ENCODE measurements at places on chromosomes 16 and 17.

DNA sequence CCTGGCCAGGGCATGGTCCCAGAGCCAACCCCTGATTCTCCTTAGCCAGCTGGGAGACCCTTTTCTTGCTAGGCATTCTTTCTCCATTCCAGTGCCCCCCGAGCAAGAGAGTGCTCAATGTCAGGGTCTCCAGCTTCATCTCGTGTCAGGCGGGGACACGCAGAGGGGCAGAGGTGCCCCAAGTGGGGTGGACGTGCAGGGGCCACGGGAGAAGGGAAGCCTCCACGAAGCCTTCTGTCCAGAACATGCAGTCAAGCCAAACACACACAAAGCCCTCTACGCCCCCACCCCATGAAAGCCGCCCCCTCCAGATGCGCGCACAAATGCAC, 852 bp downstream of the GPR139 start:
- no peak for DNase-seq

DNA sequence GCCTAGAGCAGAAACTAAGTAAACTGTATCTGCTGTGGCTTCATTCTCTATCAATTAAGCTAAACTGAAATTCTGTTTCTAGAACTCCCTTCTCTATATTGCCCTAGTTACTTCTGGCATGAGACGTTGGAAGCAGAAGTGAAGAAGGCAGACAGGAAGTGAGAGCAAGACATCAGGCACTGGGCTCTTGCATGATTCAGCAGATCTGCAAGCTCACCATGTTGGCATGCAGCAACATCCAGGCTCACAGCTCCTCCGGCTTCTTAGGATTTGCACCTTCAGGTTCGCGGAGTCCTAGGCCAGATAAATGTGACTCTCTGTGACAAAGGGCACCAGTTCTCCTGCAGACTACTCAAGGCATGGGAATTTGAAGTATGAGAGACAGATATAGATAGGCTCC, 148.3 kb downstream of the CDH8 start:
- DNase-seq, result no peak

- no peak for DNase-seq
Measured at GRCh38 chr17:38658741-38659345, 15.9 kb downstream of the EPOP start.

DNA sequence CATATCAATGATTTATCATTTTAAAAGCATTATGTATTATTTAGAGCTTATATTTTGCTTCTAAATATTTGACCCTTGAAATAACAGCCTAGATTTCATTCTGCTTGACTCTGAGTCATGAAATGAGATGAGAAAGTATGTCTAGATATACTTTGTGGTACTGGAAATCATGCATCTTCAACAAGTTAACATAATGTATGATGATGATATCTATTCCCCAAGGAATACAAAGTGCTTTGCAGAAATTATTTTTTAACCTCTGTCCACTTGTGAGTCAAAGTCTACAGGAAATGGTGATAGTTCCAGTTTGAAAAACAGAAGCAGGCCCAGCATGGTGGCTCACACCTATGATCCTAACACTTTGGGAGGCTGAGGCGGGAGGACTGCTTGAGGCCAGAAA, 36.1 kb downstream of the GOSR1 start:
- DNase-seq, result no peak

DNA sequence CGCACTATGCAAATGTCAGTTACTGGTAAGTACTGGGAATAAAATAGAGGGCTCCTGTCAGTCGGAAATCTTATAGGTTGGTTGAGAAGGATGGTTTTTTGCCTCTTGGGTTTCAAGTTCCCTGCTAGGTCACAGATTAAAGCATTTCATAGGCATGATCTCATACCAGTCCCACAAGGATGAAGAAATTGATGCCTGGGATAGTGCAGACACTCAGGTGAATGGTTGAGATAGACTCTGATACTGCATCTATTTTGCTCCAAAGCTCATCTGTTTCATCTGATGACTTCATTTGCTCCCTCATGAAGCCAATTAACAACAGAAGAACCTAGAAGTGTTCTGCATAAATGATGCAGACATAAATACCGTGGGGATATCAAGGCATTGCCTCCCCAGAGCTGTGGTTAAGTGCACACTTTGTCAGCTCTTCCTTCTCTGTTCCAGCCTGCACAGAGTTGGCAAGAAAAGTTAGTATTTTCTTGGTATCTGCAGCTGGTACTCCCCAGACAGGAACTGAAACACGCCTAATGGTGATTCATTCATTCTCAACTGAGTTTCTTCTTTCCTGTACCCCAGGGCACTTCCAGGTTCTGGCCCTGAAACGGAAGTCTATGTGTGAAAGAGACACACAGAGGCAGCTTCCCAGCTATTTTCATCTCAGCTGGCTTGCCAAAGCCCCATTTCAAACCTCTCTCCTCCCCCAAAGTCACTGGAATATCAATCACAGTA, 418.3 kb upstream of the SALL1 start:
- DNase-seq, result no peak

GRCh38 chr17:79009397-79010303, at the start of gene CANT1:
Gene CANT1, minus strand, starts transcription at chr17:79009764. Its CDS starts 12,142 bp downstream, at chr17:78997622.
- peak; percentile 83 for DNase-seq

DNA sequence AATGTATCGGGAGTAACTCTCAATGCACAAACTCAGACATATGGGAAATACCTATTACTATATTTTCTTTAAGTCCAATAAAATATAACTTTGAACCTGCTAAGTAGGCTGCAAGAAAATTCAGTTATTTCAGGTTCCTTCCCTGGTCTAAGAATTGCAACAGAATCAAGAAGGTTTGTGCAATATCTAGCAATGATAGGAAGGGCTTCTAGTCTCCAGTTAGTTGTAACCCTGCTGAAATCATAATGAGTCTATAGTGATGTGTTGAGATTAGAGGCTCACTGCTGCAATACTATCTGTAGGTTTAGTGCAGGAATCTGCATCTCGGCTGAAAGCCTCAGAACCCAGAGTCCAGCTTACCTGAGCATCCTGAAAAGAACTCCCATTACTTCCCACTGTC, 110.5 kb downstream of the PMP22 start:
- no peak for DNase-seq

- DNase-seq, result no peak
Measured at GRCh38 chr17:65182233-65182632, 45.1 kb downstream of the RGS9 start.

DNA sequence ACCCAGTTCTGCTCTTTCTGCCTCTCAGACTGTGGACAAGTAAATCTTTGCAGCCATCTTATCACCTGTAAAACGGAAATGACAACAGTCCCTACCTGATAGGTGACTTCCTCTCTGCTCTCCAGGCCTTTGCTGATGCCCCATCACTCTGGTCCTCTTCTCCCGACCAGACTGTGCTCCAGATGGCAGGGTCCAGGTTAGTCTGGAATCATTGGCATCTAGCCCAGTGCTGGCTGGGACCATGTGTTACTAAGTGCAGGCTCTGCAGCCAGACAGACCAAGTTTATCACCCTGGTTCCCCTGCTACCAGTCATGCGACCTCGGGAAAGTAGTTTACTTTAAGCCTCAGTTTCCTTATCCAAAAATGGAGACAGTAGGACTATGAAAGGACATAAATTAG, 1.8 kb upstream of the NUBP1 start:
- DNase-seq, result no peak

- DNase-seq, result no peak
Measured at GRCh38 chr16:17229766-17230165, 241.0 kb downstream of the XYLT1 start.

GRCh38 chr17:17672453-17673368, 8.5 kb upstream of the RAI1 start:
- DNase-seq, result no peak

DNA sequence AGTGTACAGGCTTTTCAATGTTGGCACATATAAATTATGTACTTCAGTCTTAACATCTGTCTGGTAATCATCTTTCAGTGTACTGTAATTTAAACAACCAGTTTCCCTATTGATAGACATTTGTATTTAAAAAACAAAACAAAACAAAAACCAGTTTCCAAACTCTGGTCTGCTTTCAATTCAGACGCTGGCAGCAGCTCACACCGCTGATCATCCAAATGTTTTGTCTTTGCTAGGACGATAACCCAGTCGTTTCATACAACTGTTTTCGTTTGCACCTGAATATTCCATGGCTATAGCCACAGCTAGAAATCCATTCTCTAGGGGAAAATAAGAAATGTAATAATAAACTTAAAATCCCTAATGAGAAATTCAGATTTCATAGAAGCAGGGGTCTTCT, 47.8 kb downstream of the RBFOX1 start:
- DNase-seq, result no peak

DNA sequence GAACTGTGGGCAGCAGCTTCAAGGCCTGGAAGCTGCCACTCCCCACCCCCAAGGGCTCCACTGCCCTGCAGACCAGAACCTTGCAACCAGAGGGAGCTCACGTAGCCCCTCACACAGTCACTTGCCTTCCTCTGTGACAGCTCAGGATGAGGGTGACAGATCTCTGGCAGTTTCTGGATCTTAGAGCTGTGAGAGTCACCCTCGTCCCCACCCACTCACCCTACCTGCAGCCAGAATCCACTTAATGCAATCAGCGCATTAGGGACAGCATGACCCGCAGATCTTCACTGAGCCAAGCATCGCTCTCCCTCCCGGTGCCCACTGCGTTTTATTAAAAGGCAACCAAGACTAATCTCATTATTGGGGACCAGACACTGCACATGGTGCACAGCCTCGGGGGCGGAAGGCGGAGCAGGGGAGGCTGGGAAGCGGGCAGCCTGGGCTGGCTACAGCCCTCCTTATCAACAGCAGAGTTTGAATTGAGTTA, 3.5 kb downstream of the CYB561 start:
- DNase-seq, result peak; percentile 38

- DNase-seq, result no peak
Measured at GRCh38 chr16:52090080-52090479, 456.9 kb downstream of the TOX3 start.

GRCh38 chr16:14667347-14668266, 26.5 kb downstream of the PLA2G10 start:
- DNase-seq, result no peak

DNA sequence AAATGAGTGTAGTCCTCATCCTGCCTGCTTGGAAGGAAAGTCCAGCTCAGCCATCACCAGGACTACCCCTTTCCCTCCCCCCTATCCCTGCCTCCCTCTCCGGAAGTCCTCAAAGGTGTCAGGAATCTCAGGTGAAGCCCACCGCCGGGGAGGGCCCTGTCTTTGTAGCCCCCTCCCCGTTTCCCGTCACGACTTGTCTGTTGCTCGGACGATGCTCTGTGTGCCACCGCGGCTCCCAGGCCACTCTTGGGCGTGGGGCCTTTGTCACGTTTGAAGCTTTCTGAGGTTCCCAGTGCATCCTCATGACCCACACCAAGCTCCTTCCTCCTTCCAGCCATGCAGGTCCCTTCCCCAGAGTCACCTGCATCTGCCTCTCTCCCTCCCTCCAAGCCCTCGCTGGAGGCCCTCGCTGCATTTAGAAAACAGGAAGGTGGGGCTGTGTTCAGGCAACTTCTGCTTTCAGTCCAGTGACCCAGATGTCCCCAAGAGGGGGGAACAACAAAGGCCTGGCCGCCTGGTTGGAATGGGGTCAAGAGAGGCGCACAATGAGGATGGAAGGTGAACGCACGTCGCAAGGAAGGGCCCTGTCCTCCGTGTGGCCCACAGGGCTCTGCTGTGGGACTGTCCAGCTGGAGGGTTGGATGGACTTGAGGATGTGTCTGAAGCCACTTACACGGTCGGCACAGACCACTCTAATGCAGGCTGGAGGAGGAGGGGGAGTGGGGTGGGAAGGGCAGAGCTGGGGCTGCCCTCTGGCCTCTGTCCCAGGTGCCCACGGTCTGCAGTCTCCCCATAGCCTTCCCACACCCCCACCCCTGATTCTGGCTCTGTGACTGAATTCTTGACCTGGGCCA, 59.9 kb downstream of the OR1D5 start:
- DNase-seq, result peak; percentile 45

DNA sequence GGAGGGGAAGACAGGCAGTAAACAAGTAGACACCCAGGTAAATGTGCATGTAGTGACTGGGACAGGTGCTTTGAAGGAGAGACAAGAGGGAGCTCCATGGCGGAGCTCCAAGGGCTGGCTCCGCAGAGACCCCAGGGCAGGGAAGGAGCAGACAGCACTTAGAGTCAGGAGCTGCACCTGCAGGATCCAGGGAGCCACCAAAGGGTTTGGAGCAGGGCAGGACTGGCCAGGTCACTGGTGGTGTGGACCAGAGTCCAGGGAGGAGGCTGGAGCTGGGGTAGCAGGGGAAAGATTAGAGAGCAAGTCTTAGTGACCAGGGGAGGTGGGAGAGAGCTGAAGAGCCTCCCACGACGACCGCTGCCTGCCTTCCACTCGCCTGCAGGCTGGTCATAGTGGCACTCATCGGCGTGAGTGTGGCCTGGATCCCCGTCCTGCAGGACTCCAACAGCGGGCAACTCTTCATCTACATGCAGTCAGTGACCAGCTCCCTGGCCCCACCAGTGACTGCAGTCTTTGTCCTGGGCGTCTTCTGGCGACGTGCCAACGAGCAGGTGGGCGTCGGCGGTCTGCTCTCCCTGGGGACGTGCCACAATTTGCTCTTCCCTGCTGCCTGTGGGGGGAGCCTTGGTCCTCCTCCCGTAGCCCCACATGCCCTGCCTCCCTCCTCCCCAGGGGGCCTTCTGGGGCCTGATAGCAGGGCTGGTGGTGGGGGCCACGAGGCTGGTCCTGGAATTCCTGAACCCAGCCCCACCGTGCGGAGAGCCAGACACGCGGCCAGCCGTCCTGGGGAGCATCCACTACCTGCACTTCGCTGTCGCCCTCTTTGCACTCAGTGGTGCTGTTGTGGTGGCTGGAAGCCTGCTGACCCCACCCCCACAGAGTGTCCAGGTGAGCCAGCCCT, 14.7 kb upstream of the FAM83G start:
- DNase-seq, result no peak

GRCh38 chr17:1203111-1203966, 23.6 kb upstream of the ABR start:
- DNase-seq, result no peak

DNA sequence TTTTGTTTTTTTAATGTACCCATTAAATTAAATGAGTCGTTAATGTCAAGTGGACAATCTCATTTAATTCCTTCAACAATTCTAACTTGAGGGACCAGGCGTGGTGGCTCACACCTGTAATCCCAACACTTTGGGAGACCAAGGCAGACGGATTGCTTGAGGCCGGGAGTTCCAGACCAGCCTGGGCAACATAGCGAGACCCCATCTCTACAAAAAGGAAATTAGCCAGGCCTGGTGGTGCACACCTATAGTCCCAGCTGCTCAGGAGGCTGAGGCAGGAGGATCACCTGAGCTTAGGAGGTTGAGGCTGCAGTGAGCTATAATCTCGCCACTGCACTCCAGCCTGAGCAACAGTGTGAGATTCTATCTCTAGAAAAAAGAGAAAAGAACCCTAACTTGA, 20.7 kb upstream of the GSG1L start:
- no peak for DNase-seq

- no peak for DNase-seq
Measured at GRCh38 chr16:931626-932500, 38.9 kb downstream of the LMF1 start.

DNA sequence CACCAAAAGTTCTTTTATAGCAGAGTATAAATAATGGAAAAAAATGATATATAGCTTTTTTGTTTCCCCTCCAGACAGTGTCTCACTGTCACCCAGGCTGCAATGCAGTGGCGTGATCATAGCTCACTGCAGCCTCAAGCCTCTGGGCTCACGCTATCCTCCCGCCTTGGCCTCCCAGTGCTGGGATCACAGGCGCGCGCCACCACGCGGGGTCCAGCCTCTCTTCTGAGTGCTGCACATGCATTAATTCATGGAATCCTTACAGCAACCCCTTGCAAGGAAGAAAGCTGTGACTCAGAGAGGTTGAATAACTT, 18.0 kb upstream of the ZNF629 start:
- DNase-seq, result no peak

Measured in thyroid gland (tissue), 4 donors.